ENCODE measurements at places on chromosomes 16 and 17.

DNA sequence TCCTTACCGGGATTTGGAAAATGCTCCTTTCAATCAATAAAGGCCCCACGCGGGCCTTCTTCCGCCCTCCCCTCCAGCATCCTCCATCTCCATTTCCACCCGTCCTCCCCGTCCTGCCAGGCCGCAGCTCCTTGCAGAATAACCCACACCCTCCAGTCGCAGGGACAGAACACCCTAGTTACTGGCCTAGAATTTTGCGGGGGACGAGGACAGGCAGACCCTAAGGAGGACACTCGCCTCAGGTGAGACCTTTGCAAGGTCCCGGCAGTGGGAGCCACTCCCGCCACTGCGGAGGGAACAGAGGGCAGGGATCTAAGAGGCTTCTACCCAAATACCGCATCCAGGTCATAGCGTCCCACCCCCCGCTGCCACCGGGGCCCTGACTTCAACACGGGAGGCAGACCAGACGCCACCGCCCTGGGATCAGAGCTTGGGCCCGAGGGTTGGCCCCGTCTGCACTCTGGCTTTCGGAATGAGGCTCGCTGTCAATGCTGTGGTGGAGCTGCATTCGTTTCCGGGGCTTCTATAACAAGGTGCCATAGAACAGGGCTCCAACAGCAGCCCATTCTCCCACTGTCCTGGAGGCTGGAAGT, 26.8 kb downstream of the SLC25A10 start:
- DNase-seq, result no peak

GRCh38 chr17:66469890-66470289, 167.5 kb downstream of the PRKCA start:
- no peak for DNase-seq

DNA sequence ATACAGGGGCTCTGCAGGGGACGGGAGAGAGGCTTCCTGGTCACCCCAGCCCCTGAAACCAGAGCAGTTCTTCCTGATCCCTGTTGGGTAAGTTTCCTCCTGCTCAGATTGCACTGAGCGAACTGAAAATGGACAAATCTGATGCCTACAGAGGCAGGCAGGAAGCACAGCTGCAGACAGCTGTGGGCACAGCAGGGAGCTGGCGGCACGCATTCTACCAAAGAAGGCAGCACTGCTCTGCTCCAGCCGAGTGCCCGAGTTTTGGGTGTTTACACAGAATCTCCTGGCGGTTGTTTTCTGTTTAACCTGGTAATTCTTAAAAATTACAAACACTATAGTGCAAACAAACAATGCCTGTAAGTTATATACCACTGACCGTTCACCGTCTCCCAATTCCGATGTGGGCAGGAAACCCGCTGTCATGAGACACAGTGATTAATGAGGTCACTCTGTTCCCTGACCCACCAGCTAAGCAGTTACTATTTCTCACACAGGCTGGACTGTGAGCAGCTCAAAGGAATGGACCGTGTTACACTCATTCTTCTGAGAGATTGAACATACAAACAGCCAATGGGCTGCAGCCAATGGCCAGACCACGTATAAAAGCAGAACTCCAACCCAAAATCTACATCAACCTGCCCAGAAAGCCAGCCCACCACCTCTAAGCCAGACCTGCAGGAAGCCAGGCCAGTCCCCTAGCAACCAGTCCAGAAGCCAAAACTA, 25.5 kb downstream of the NSMCE1 start:
- peak; percentile 27 for DNase-seq

- DNase-seq, result no peak
Measured at GRCh38 chr16:60553090-60553757, 1483.0 kb downstream of the CDH8 start.

- no peak for DNase-seq
Measured at GRCh38 chr17:4514206-4514605, 15.5 kb downstream of the SPNS2 start.

GRCh38 chr16:23071196-23072083, 77.8 kb downstream of the USP31 start:
- peak; percentile 61 for DNase-seq

- DNase-seq, result no peak
Measured at GRCh38 chr16:24428756-24429155, 110.6 kb upstream of the RBBP6 start.

Data from GM03348 (cell line).